ENCODE measurements at places on chromosomes 5 and 9.

DNA sequence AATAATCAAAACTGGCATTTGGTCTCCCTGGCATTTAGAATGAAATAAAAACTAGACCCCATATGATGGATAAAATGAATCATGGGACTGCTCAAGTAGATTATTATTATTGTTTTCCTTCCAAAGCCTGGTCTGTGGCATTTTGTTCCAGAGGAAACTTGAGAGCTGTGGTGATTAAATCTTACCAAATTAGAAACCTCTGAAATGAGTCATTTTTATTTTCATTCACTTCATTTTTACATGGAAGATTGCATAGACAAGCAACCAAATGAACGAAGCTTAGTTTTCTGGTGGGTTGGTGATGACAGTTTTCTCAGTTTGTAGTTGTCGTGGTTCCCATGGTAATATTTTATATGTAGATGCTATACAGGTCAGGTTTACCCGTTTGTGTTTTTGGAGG, 23.4 kb downstream of the PAM start:
- DNase-seq: peak; percentile 36

GRCh38 chr5:10581867-10582511, 18.1 kb downstream of the ANKRD33B start:
- DNase-seq: no peak

GRCh38 chr9:110213413-110214044, 5.6 kb upstream of the C9orf152 start:
- DNase-seq: peak; percentile 45

DNA sequence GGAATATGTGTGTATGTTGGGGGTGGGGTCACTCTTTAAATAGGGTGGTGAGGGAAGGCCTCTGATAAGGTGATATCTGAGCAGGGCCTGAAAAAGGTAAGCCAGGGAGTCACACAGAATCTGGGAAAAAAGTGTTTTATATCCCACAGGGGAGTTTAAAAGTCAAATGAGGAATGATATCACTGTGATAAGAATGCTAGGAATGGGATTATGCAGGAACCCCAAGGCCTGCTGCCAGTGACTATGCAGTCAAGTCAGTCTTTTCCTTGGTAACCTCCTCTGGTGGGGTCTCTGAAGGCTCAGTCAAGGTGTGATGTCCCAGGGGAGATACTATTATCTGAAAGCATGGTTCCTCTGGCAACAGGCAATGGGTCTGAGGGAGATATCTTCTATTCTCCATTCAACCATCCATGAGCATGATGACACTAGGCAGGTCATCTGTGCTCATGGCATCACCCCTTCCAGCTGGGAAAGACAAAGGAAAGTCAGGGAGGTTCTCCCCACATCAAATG, 53.5 kb downstream of the GRIA1 start:
- DNase-seq: no peak

DNA sequence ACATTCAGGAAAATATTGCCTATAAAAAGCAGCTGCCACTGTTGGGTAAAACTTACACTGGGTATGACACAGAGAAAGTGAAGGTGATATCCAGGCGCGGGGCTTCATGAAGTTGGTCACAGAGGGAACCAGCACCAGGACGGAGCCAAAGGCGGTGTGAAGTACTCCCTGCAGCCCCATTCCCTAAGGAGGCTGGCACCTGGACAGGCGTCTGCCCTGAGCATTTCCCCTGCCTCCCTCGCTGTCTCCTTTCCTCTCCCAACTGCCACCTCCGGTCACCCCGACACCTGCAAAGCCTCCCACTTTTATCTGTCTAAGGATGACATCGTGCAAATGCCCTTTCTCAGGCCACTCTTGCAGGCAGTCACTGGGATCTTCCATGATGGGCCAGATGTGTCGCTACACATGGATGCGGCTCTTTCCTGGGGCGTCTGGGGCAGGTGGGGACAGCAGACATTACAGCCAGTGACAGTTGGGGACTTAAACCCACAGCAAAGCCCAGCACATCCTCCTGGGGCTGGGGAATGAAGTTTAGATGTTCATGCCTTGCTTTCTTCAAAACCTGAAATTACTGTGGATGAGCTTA, 367.7 kb upstream of the IRX4 start:
- DNase-seq: no peak

DNA sequence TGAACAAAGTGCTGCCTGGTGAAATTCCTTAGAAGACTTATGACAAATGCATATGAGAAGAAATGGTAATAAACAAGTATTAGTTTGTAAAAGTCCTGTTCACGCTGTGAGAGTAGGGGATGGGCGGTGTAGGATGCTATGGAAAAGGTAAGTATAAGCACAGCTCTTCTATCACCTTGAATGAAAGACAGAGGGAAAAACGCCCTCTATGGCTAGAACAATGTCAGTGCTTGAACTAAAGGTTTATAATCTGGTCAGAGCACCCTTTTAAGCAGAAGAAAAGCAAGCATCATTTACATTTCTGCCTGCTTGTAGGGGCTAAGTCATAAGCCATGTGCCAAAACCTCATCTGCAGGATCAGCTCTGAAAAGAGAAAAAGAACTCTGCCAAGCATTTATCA, 115.2 kb downstream of the LHFPL2 start:
- peak; percentile 65 for DNase-seq

GRCh38 chr9:112872019-112872418, 18.7 kb downstream of the SLC46A2 start:
- DNase-seq: no peak

GRCh38 chr5:68318955-68319705, 103.6 kb downstream of the PIK3R1 start:
- DNase-seq: peak; percentile 35

- no peak for DNase-seq
Observed at GRCh38 chr5:156431956-156432829, 105.2 kb downstream of the SGCD start.

DNA sequence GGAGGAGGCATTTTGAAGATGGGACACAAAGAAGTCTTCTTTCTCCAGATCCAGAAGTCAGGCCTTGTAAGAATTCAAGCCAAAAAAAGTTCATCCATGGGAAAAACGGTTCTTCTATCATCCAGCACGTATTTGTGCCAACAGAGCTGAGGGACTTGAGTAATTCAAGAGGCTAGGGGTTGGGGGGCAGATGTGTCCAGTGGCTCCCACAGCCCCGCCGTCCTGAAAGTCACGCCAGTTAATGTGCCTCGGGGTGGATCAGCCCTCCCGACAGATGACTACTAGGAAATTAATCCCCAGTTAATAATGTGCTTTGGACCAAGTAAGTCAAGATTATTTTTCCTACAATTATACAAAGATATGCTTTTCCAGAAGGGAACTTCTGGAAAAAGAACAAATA, 23.4 kb downstream of the NREP start:
- DNase-seq: no peak

DNA sequence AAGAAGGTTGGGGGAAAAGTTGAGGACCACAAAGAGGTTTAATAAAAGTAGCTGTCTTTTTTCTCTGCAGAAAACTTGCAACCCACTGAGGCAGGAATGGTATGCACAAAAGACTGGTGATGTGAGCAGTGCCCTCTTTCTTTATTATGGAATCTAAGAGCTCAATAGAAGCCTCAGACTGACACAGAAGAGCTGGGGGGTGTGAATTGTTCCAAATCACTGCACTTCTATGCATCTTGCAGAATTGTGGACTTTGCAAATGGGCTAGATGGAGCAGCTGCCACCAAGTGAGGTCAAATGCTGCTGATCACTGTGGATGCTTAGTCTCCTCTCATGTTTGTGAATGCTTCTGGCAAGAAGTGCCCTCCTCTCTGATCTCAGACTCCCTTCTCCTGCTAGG, 227.1 kb downstream of the ZSWIM6 start:
- no peak for DNase-seq

DNA sequence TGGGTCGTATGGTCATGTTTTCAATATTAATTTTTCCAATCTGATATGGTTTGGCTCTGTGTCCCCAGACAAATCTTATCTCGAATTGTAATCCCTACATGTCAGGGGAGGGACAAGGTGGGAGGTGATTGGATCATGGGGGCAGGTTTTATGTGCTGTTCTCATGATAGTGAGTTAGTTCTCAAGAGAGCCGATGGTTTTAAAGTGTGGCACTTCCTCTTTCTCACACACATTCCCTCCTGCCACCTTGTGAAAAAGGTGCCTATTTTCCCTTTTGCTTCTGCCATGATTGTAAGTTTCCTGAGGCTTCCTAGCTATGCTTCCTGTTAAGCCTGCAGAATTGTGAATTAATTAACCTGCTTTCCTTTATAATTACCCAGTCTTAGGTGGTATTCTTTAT, 309.1 kb upstream of the GRIN3A start:
- no peak for DNase-seq

GRCh38 chr5:45225571-45226031, 416.9 kb downstream of the MRPS30 start:
- DNase-seq: no peak

DNA sequence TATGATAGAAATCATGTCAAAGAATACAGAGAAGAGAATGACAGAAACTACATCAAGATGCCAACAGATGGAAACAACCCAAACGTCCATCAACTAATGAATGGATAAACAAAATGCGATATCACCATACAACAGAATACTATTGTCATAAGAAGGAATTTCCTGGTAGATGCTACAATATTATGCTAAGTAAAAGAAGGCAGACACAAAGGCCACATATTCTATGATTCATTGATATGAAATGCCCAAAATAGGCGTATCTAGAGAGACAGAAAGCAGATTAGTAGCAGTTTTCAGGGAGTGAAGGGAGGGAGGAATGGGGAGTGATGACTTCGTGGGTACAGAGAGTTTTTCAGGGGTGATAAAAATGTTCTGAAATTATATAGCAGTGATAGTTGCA, 58.3 kb upstream of the AKNA start:
- DNase-seq: peak; percentile 14

GRCh38 chr9:76911971-76912370, 6.1 kb upstream of the PRUNE2 start:
- peak; percentile 69 for DNase-seq

DNA sequence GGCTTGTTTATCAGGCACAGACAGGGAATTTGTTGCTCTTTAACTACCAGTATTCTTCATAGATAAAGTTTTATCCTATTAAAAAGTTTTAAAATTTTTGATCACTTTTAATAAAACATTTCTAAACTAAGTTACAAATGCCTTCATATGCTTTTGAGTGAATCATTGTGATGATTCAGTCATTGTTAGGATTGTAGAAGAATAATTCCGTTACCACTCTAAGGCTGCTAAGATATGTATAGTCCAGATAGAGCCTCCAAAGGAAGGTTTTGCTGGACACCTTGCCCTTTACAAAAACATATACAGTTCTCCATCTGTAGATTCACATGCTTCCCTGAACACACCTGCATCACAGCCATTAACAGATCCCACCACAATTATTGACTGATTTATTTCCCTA, 233.7 kb downstream of the SPOCK1 start:
- peak; percentile 26 for DNase-seq

DNA sequence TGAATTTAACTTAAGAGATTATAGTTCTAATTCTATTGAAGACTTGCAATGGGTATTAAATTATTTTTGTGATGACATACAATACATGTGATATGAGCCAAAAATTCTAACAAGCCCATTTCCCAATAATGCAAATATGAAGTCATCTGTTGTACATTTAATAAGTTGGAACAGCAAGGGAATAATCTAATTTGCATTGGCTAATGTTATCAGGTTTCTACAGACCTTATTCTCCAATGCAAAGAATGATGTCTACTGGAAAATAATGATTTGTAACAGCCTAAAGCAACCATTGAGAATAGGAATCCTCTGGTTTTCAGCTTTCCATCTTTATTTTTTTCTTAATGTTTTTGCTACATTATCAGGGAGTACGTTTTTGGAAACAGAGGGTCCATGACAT, 89.1 kb upstream of the MINAR2 start:
- no peak for DNase-seq

GRCh38 chr9:4678679-4679267, 596 bp upstream of the CDC37L1 start:
- DNase-seq: no peak

- DNase-seq: no peak
Observed at GRCh38 chr9:99054581-99054980, 50.3 kb upstream of the TGFBR1 start.

- DNase-seq: no peak
Observed at GRCh38 chr5:69113851-69114250, 20.0 kb downstream of the SLC30A5 start.

GRCh38 chr5:57407391-57407790, 75.2 kb downstream of the ACTBL2 start:
- no peak for DNase-seq

GRCh38 chr5:83022334-83022733, 54.9 kb downstream of the TMEM167A start:
- DNase-seq: no peak

DNA sequence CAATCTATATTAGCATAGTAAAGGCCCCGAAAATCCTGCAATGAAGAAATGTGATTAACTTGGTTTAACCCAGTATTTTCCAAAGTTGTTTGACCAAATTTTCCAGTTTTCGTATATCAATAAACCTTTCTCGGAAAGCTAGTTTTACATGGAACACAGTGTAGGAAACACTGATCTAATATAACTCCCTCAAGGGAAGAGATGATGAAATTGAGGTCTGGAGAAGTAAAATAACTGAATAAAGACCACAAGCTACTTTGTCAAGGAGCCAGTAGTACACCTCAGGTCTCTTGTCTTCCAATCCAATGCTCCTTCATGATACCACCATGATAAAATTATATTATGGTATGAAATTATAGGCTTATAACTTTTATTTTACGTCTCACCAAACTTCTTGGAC, 118.1 kb upstream of the TARS1 start:
- DNase-seq: no peak

GRCh38 chr9:81417941-81418340, 271.4 kb downstream of the TLE1 start:
- no peak for DNase-seq

GRCh38 chr5:156000115-156000514, 326.8 kb upstream of the SGCD start:
- DNase-seq: peak; percentile 1

DNA sequence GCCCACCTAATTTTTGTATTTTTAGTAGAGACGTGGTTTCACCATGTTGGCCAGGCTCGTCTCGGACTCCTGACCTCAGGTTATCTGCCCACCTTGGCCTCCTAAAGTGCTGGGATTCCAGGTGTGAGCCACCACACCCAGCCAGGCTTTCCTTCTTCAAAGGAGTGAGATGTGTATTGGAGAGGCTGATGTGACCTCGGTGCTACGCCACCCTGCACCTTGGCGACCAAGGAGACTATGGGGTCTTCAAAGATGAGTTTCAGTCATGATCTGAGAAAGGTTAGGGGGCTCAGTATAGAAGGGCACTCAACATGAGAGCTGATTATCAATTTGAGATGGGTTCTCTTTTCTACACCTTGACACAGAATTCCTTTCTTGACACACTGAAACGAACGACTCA, 284.2 kb upstream of the WWC1 start:
- no peak for DNase-seq

DNA sequence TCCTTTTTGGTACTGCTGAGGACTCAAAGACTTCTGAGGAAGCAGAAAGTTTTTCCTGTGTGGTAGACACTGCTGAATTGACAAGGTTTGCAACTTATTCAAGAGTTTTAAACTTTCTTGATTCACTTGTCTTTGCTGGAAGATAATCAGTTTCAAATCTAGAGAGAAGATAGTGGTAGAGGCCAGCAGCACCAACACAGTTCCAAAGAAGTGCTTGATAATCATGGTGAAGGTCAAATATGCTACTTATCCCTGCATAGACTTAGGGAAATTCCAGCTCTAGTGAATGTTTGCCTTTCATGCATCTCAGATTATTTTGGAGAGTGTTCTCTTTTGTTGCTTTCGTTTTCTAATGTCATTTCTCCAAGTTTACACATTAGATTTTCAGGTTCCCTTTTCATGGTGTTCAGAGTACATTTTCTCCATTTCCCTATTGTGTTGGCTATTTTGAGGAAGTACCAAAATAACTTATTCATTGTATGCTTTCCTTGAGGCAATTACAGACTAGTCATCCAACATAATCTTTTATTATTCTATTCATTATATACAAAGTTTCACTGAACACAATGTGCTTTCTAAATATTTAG, 550 bp downstream of the IFNE start:
- no peak for DNase-seq
